Fibroblast of upper back skin (primary cell): ENCODE measurements at places on chromosomes 13 and 19.

DNA sequence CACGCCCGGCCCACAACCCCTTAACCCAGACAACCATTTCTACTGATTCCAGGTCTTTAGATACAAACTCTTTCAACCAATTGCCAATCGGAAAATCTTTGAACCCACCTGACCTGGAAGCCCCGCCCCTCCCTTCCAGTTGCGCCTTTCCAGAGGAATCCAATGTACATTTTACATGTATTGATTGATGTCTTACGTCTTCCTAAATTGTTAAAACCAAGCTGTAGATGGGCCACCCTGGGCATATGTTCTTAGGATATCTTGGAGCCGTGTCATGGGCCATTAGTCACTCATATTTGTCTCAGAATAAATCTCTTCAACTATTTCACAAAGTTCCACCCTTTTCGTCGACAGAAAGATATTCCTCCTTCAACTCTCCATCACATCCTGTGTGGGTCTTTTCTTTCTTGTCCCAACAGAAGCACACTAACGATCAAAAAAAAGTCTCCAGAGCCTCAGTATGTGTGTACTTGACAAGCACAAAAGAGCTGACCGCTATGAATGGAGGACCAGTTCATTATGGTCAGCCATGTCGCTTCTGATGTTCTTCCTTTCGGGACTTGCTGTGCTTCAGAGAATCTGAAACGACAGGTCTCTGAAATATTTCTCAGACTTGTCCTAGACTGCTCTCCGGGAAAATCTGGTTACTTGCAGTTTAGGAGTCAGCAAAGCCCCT lies 601 bp upstream of the ZNF749 start:
- no peak for DNase-seq

GRCh38 chr13:27295096-27295495 lies 24.5 kb downstream of the RASL11A start:
- no peak for DNase-seq

GRCh38 chr19:32824191-32824751 lies 45.3 kb downstream of the SLC7A9 start:
- DNase-seq, result no peak

DNA sequence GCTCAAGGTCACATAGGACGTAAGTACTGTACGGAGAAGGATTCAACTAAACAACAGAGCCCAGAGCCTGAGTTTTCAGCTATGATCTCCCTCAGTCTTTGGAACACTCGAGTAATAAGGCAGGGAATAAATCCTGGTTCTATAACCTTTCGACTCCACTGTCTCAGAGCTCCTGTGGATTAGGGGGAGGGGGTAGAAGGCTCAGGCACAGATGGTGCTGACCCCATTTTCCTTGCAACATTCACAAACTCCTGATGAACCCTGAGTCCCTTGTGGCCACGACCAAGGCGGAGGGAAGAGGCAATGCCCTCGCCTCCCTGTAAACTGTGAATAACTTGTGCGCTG lies 21.4 kb downstream of the NOVA2 start:
- DNase-seq, result no peak

GRCh38 chr13:24129914-24130774 lies 30.4 kb upstream of the SPATA13 start:
- DNase-seq, result no peak

GRCh38 chr19:9431475-9431874 lies 3.9 kb downstream of the ZNF266 start:
- peak; percentile 3 for DNase-seq

DNA sequence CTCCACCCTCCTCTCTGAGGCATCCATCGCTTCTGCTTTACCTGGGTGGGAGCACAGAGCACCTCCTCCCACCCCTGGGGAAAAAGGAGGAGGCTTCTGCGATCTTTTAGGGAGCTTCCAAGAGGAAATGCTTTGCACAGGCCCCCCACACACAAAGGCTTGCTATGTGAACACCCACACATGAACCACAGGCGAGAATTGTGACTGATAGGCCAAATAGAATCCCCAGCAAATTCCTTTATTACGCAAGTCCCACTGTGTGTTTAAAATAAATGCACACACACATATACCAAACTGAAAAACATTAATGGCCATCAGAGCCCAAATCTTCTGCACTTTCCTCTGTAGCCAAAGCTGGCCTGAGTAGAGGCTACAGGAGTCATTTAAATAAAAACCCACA lies 50.6 kb downstream of the HSPH1 start:
- DNase-seq, result no peak

DNA sequence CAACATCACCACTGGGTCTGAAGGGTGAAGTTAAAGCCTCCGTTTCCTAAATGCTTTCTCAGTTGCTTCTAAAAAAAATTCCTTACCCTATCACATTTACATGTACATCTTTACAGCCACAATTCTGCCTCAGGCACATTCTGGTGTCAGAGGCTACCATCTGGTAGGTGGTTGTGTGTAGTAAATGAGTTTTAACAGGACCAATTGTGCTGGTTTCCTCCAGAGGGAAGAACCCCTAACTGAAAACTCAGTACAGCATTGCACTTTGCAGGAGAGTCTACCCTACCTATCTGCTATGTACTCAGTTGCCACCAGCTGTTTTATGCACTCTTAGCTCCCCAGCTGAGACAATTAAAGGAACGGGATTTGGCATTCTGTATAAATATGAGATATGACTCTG lies 1576.5 kb downstream of the PCDH9 start:
- no peak for DNase-seq

GRCh38 chr19:39342647-39343305 lies 555 bp downstream of the SAMD4B start:
- no peak for DNase-seq

GRCh38 chr13:21445759-21446158 lies 13.3 kb downstream of the ZDHHC20 start:
- no peak for DNase-seq

DNA sequence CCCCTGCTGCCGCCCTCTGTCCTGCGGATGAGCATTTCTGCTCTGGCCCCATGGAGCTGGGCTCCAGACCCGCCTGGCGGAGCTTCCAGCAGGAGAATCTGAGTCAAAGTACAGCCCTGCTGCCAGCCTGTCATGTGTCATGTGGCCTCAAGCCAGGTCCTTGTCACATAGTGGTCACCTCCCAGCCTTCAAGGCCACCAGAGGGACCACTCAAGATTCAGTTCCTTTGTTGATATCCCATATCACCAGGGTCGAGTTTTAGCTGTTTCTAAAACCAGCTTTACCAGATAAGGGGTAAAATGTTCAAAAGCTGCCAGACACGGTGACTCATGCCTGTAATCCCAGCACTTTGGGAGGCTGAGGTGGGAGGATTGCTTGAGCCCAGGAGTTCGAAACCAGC lies 13.4 kb downstream of the THOP1 start:
- no peak for DNase-seq

- peak; percentile 100 for DNase-seq
Measured at GRCh38 chr19:41263850-41264580, at the start of gene HNRNPUL1. HNRNPUL1 (plus strand) TSS chr19:41264372; CDS start chr19:41264504, 132 bp downstream.

DNA sequence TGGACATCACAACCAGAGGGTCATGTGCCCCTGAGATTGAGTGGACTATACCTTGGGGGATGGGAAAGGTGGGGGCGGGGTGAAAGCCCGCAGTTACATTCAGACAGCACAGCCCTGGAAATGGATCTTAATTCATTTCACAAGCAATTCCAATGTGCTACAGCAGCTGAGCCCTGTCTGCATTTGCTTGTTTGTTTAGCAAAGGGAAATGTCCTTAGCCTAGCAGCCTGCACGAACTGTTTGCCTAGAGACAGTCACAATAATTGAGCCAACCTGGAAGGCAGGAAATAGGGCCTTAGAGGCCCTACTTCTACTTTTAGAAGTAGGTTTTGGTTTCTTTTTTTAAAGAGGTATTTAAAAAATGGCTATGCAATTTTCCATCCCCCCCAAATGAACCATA lies 177.3 kb upstream of the KL start:
- DNase-seq, result no peak

DNA sequence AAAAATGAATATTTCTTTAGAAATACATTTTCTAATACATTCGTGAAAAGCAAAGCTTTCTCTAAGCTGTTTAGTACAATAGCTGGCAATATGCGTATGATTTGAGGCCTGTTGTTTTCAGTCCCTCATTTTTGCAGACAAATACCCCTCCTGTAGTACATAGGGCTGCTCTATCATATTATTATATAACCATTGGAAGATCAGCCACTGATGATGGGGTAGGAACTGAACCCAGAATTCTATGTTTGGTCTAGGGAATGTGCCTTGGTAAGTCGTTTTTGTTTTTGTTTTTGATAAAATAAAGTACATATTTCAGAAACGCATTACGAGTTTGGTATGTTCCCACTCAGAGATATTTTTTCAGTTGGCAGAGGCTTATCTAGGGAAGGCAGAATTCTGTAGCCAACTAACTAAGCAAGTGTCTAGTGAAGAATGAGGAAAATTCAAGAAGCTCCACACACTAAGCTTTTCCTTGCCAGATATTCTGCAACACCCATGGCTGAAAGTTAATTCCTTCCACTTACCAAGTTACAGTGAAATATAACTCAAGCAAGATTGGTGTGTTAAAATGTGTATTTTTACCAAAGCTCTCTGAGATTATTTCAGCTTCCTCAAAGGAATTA lies 656.9 kb upstream of the MIR17HG start:
- peak; percentile 33 for DNase-seq

GRCh38 chr13:99085139-99085807 lies 107.4 kb upstream of the DOCK9 start:
- no peak for DNase-seq

GRCh38 chr19:10966809-10967208 lies 6.0 kb downstream of the SMARCA4 start:
- no peak for DNase-seq

GRCh38 chr13:24228852-24229458 lies 68.4 kb downstream of the SPATA13 start:
- DNase-seq, result peak; percentile 56

GRCh38 chr13:45492538-45492937 lies 27.8 kb downstream of the COG3 start:
- DNase-seq, result peak; percentile 59

- no peak for DNase-seq
Measured at GRCh38 chr13:98966019-98966418, 11.8 kb downstream of the DOCK9 start.

- peak; percentile 83 for DNase-seq
Measured at GRCh38 chr13:113816946-113817859, 46.7 kb downstream of the GAS6 start.

- DNase-seq, result no peak
Measured at GRCh38 chr19:19487077-19487949, 28.0 kb downstream of the TSSK6 start.

DNA sequence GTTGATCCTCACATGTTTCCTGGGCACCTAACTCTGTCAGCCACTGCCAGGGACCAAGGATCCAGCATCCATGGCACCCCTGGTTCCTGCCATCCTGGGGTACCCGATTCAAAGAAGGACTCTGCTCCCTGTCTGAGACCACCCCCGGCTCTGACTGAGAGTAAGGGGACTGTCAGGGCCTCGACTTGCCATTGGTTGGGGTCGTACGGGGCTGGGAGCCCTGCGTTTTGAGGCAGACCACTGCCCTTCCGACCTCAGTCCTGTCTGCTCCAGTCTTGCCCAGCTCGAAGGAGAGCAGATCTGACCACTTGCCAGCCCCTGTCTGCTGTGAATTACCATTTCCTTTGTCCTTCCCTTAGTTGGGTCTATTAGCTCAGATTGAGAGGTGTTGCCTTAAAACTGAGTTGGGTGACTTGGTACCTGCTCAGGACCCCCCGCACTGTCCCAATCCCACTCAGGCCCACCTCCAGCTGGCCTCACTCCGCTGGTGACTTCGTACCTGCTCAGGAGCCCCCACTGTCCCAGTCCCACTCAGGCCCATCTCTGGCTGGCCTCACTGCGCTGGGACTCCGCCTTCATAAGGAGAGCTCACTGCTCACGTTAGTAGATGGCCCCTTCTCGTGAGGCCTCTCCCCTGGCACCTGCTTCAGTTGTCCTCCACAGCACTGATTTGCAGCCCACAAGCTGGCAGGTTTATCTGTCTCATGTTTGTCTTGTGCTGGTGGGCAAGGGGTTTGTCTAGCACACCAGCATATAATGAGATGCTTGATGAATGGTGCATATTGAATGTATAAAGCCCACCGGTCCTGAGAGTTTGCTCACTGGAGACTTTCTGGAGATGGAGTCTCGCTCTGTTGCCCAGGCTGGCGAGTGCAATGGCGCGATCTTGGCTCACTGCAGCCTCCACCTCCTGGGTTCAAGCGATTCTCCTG lies 3.9 kb downstream of the RPL28 start:
- DNase-seq, result no peak

DNA sequence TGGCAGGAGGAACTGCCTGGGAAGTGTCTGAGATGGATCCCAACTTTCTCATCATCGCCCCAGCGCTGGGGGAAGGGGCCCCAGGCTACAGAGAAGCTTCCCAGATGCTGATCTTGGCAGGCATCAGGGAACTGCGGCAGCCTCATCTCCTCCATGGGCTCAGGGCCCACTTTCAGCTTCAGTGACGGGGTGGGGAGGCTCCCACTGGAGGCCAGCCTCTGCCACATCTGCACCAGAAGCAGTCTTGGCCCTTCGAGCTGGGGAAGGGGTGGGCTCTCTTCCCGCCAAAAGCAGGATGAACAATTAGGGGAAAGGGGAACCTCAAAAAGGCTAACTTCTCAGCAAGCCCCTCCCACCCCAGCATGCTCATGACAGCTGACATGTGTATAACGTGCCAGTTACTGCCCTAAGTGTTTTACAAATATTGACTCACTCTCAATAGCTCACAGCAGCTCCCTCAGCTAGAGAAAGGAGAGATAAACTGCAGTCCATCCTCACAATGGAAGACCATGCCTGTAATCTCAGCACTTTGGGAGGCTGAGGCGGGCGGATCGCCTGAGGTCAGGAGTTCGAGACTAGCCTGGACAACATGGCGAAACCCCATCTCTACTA lies 7.1 kb upstream of the S1PR2 start:
- DNase-seq, result peak; percentile 90

- DNase-seq, result no peak
Measured at GRCh38 chr19:30742406-30742938, 370.3 kb downstream of the ZNF536 start.

DNA sequence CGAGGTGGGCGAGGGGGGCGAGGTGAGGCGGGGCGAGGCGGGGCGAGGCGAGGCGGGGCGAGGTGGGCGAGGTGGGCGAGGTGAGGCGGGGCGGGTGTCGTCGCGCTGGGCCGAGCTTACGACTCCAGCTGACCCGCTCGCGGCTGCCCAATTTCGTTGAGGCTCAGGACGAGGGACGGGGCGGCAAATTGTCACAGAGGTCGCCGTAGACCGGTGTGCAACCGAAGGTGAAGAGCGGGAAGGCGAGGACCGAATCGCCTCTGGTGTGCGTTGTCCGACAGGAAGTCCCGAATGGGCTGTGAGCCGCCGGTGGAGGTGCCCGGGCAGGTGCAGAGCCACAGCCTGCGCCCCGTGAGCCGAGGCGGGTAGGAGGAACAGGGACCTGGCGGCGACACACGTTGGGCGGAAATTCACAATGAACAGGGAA lies at the start of gene LACC1:
Gene LACC1 (plus strand): TSS at position 150 of the 427 bp plus-strand sequence. CDS start 1,082 bp downstream, outside the sequence.
- DNase-seq, result no peak

DNA sequence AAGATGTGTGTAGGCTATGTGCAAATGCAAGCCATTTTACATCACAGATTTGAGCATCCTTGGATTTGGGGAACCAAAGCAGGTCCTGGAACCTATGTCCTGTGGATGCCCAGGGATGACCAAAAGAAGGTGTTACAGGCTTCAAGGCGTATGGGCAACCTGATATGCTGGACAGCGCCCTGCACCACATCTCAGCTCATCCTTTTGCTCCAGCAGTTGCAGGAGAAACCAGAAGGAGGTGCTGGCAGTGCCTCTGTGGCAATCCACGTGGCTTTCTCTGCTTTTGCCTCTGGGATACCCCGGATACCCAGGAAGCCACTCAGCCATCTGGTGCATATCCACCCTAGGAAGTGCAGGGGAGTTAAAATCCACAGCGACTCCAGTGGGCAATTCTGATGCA lies 110.3 kb upstream of the VSTM2B start:
- DNase-seq, result no peak

GRCh38 chr13:43077046-43077445 lies 53.7 kb downstream of the DNAJC15 start:
- DNase-seq, result no peak

GRCh38 chr13:39217471-39217870 lies 179.2 kb downstream of the NHLRC3 start:
- no peak for DNase-seq
